ENCODE measurements at places on chromosomes 4 and X. TPM values are rescaled to one million over a fixed set of nuclear protein-coding genes. Genes with fewer than 3 reads are reported as not detected.

GRCh38 chr4:109368661-109369060, 65.0 kb upstream of the SEC24B start:
- H3K4me3 ChIP-seq = no peak overlapping the region
- H3K27me3 ChIP-seq = no peaks in the 10 kb centered on the region
- DNase-seq = no peak
- H3K27ac ChIP-seq = no peak overlapping the region

DNA sequence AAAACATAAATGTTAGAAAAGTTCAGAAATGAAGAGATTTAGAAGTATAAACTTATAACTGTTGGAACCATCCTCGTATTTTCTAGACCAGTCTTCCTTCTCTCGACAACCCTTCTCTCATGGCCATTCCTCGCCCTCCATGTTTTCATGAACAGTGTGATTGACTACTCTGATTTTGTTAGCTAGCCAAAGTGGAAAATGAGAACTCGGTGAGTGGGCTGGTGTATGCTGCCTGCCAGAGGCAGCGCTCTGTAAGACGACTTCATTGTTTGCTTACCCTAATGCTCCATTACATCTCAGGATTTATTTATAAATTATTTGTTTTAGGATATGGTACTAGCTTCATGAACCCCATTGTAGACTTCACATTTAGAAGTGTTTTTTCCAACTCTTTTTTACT, 153.0 kb downstream of the CBR4 start:
- peak overlapping the region; percentile 77 for H3K27ac ChIP-seq
- no peaks in the 10 kb centered on the region for H3K27me3 ChIP-seq
- peaks cover 4% of the 10 kb centered on the region for H3K36me3 ChIP-seq

DNA sequence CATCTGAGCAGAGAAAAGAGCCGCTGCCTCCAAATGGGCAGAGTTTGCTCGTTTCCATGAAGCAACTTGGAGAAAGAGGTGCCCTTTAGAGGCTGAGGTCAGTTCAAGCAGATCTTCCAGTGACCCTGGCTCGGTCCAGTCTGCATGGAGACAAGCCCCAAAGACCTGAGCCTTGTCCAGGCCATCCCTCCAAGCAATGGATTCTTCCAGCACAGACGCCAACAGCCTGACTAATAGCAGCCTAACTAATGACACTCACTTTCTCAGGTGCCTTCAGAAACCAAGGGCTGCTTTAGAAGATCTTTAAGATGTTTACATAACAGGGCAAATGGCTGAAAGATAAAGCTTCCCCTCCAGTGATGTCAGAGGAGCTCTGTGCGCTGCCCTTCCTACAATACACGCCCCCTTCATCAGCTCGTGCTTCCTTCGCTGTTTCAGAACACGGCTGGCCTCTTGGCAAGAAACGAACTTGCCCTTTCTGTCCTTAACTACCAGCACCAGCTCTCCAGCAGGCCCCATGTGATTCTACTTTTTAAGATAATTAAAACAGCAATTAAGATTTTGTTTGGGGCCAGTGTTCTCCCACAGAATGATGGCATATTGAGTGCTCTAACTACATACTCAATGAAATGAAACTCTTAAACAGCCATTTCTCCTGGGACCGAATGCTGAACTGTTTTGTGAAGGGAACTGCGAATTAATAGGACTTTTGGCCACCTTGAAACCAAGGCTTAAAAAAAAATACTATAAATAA, 119.0 kb downstream of the GPR143 start:
- no peak overlapping the region for H3K27ac ChIP-seq
- no peak overlapping the region for H3K4me3 ChIP-seq
- peaks cover 11% of the 10 kb centered on the region for H3K4me1 ChIP-seq
- no peaks in the 10 kb centered on the region for H3K36me3 ChIP-seq

GRCh38 chrX:109862433-109862832, 129.4 kb upstream of the ACSL4 start:
- no peak for DNase-seq
- H3K27ac ChIP-seq = no peak overlapping the region
- no peaks in the 10 kb centered on the region for H3K4me1 ChIP-seq
- H3K27me3 ChIP-seq = no peaks in the 10 kb centered on the region

DNA sequence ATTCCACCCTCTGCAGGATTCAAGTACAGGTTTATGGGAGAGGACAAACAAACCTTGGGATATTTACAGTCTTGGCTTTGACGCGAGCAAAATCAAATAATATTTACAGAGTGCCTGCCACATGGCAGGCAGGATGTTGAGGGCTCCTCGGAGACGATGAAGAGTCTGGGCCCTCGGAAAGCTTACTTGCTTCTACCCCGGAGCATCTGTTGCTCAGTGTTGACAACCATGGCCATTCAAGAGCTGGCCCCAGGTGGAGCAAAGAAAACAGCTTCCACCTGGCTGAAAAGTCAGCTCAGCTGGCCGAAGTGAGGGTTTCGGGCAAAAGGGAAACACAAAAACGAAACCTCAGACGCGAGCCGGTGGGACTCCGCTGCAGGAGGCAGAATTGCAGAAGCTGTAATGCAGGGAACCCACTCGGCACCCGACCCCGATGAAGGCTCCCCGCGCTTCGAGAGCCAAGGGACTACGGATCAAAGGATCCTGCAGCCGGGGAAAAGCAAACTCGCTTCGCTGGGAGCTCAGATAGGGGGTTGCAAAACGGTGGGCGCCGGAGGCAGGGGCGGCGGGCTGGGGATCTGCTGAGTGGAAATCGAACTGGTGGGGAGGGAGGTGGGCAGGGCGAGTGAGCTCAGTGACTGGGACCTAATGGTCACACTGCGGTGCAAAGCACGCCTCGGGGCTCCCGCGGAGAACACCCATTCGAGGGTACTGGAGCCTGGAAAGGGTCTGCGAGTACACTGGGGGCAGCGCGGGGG, 805 bp downstream of the ATP8A1 start:
- DNase-seq = no peak
- H3K27ac ChIP-seq = peak overlapping the region; percentile 71
- no peaks in the 10 kb centered on the region for H3K36me3 ChIP-seq
- peak overlapping the region; percentile 90 for H3K4me3 ChIP-seq
- H3K4me1 ChIP-seq = peaks cover 28% of the 10 kb centered on the region

DNA sequence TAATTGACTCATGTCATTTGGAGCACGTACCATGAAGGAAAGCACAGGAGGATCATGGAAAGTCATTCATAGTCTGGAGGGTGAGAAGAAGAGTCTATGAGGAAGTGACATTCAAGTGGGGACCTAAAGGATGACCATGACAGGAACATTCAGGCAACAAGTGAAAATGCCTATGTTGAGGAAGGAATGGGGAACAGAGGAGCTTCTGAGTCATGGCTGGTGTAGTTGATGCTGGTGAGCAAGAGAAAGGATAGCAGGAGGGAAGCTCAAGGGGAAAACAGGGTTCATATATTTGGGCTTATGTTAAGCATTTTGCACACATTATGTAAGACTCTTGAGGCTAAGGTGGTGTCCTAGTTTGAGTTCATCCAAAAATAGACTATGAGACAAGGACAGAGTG, 318.6 kb downstream of the HNRNPD start:
- no peak overlapping the region for H3K27ac ChIP-seq
- H3K4me1 ChIP-seq = no peaks in the 10 kb centered on the region
- no peaks in the 10 kb centered on the region for H3K36me3 ChIP-seq
- H3K4me3 ChIP-seq = no peak overlapping the region

- no peaks in the 10 kb centered on the region for H3K27me3 ChIP-seq
- no peak overlapping the region for H3K4me3 ChIP-seq
- no peaks in the 10 kb centered on the region for H3K36me3 ChIP-seq
These were observed 205.7 kb downstream of the AR start for GRCh38 chrX:67749536-67749935.

- H3K4me1 ChIP-seq = peaks cover 7% of the 10 kb centered on the region
- no peak overlapping the region for H3K4me3 ChIP-seq
- H3K27me3 ChIP-seq = no peaks in the 10 kb centered on the region
These were observed 92.7 kb downstream of the SPATA18 start for GRCh38 chr4:52143815-52144214.

DNA sequence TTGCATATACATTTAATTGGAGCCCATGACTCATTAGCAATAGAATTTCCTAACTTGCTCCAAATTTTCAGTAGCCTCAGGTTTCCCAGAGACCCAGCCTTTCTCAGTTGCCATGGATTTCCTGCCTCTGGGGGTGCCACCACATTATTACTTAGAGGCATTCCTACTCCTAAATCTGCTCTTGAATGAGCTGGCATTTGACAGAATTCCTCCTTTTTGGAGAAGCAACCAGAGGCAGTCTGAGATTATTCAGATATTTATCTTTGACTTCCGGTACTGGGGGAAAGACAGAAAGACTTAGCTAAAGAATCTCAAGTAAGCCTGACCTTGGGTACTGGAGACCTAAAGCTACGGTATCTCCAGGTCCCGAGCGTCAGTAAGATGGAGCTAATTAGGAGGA, 76.3 kb downstream of the DCHS2 start:
- H3K27ac ChIP-seq = no peak overlapping the region
- peaks cover 7% of the 10 kb centered on the region for H3K4me1 ChIP-seq
- no peaks in the 10 kb centered on the region for H3K27me3 ChIP-seq

Gene TLR1
- 10.3 TPM for total RNA-seq

Gene SLC9A7
- 4.2 TPM for total RNA-seq

Gene CYLC1
- not detected for total RNA-seq

Gene TIGD4
- 0.49 TPM for total RNA-seq

Gene PAGE2B
- not detected for total RNA-seq
